ENCODE measurements at places on chromosomes 11 and 22. TPM values are rescaled to one million over a fixed set of nuclear protein-coding genes. Genes with fewer than 3 reads are reported as not detected.

The P2RY6 gene
- 0.26 TPM for total RNA-seq

The APOBEC3G gene
- total RNA-seq = 12.1 TPM

The ALDH3B2 gene
- 131 TPM for total RNA-seq

The HBE1 gene
- total RNA-seq = not detected

The MIOX gene
- total RNA-seq = not detected

The RPUSD4 gene
- 17.0 TPM for total RNA-seq

The OR8G5 gene
- total RNA-seq = not detected

The PAAF1 gene
- total RNA-seq = 8.8 TPM

The MCHR1 gene
- total RNA-seq = not detected

The WBP2NL gene
- 0.95 TPM for total RNA-seq

The INS gene
- total RNA-seq = not detected

The SCGB1A1 gene
- not detected for total RNA-seq

The PGGHG gene
- total RNA-seq = 5.3 TPM
